Stimulated activated CD4-positive, alpha-beta T cell treated with anti-CD3 and anti-CD28 coated beads, Interleukin-1b, Interleukin-23, amount 100 ng/mL, for 24 hours (primary cell): ENCODE measurements at places on chromosomes 7 and 10.

- no peak for DNase-seq
These were observed 5.3 kb downstream of the NUDT1 start for GRCh38 chr7:2247141-2247995.

- DNase-seq, result no peak
These were observed 6.1 kb downstream of the DENND11 start for GRCh38 chr7:141695803-141696289.

GRCh38 chr10:4024516-4025245 is 239.7 kb upstream of the KLF6 start:
- DNase-seq, result no peak

DNA sequence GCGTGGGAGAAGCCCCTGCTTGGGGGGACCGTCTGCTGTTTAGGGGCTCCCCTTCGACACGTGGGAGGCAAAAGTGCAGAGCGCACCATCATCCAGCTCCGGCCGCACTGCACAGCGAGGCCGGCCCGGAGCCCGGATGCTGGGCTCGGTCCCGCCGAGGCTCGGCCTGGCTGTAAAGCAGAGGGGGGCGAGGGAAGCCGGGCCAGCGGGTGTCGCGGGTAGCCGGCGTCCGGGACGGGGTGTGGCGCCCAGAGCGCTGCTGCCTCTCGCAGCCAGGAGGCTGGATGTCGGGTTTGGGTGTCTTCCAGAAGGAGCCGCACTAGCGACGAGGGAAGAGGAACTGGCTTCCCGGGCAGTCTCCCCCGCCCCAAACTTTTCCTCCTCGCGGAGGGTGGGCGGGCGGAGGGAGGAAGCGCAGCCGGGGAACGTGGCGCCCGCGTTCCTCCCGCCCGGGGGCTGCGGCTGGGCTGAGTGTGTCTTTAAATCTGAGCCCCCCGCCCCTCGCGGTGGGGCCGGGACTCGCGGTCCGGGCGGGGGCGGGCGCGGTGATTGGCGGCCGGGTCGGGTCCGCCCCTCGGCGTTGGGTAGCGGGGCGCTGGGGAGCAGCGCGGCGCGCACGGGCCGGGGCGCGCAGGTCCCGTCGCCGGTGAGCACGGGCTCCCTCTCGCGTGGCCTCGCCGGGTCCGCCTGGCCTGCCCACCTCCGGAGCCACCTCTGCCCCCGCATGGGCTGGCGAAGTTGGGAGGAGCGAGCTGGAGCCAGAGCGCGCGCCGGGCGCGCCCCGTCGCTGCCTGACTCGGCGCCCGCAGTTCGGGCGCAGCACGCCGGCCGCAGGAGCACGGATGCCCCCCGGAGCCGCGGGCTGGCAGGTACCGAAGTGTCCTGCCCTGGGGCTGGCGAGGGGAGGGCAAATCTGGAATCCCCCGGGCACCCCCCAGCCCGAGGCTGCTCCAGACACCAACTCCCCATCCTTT is at the start of gene PALD1:
PALD1 (plus strand) TSS at position 577 of the 974 bp plus-strand sequence. CDS start 47,185 bp downstream, outside the sequence.
- DNase-seq, result no peak

- DNase-seq, result no peak
These were observed 9.0 kb downstream of the ELMO1 start for GRCh38 chr7:37439653-37440026.

- no peak for DNase-seq
These were observed 45.9 kb upstream of the TMEM72 start for GRCh38 chr10:44865289-44865671.

DNA sequence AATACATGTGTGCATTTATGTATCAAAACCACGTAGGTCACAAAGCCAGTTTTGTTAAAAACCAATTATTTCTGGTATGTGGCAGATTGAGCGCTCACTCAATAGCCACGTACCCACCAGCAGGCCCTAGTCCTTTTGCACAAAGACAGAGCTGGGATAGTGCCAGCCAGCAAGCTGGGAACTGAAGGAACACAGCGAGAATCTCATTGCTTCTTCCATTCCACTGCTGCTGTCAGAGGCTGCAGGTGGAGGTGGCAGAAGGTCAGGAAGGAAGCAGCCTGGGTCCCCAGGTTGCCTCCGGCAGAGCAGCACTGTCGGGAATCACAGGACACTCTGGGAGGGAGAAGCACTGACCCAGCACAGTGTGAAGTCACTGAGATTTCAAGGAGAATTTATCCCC is 385.5 kb upstream of the PFKP start:
- DNase-seq, result no peak

GRCh38 chr7:32506266-32507054 is 11.2 kb downstream of the AVL9 start:
- DNase-seq, result no peak

- no peak for DNase-seq
These were observed 64.5 kb upstream of the NFE2L3 start for GRCh38 chr7:26087321-26088091.

- peak; percentile 46 for DNase-seq
These were observed 104.6 kb upstream of the PPIF start for GRCh38 chr10:79242620-79243152.

DNA sequence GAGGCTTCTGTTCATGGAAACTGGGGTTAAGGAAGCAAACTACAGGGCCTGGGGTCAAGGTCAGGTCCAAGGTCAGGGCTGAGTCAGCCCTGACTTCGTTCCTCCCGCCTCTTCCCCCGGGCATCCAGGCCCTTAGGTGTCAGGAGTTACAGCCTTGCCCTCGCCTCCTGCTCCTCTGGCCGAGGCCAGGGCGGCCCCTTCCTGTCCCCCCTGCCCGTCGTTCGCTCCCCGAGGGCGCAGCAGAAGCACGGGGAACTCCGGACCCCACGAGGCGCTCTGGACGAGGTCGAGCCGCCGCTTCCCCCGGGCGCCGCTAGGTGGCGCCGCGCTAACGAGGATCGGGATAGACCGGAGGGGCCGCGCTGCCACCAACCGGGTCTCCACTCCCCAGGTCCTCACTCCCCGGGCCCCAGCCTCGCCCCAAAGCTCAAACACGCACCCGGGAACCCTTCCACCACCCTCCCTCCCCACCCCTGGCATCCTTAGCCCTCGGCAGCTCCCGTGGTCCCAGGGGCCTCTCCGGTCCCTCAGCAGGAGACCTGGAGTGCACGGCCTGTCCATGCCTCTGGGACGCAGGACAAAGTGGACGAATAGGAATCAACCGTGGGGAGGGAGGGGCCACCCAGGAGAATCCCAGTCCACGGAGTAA is 59.2 kb upstream of the MYL10 start:
- DNase-seq, result peak; percentile 65

- no peak for DNase-seq
These were observed 254.6 kb downstream of the TSPAN12 start for GRCh38 chr7:120603366-120603765.

DNA sequence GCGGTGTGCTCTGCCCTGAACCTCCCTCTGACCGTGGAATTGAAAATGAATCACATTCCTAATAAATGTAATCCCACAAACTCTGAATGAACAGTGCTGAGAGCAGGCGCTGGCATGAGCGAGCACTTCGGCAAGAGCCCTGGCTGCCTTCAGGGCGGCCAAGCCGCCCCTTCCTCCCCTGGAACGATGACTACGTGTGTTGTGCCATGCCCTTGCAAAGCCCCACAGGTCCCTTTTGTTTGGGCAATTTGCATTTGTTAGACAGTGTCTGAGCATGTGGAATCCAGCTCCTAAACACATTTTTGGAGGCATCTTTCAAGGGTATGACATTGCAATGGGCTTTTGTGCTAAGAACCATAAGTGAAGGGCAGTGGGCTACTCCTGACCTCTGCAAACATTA is 95.6 kb upstream of the MKI67 start:
- DNase-seq, result no peak

DNA sequence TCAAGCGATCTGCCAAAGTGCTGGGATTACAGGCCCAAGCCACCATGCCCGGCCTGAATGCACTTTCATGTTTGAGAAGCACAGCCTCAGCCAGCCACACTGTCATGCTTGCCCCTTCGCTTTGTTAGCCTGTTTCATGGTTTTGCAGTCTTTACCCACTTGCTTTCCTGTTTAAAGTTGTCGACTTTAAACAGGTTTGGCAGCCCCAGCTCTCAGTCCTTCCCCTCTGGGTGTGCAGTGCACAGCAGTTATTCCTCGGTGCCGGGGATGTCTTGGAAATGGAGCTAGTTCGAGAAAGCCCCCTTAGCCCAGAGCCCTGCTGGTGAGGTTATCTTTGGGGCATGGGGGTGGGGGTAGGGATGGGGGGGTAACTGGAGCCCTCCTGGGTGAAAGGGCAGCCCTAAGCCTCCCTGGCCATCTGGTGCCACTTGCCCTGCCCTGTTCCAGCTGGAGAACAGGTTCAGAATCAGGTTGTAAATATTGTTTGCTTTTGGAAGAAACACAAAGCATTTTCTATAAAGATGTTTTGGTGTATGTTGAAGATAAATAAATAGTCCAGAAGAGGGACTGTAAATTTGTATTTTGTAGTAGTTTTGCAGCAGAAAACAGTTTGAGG is 14.8 kb downstream of the TSPAN14 start:
- DNase-seq, result no peak

- no peak for DNase-seq
These were observed 350.2 kb downstream of the GATA3 start for GRCh38 chr10:8404721-8405120.

DNA sequence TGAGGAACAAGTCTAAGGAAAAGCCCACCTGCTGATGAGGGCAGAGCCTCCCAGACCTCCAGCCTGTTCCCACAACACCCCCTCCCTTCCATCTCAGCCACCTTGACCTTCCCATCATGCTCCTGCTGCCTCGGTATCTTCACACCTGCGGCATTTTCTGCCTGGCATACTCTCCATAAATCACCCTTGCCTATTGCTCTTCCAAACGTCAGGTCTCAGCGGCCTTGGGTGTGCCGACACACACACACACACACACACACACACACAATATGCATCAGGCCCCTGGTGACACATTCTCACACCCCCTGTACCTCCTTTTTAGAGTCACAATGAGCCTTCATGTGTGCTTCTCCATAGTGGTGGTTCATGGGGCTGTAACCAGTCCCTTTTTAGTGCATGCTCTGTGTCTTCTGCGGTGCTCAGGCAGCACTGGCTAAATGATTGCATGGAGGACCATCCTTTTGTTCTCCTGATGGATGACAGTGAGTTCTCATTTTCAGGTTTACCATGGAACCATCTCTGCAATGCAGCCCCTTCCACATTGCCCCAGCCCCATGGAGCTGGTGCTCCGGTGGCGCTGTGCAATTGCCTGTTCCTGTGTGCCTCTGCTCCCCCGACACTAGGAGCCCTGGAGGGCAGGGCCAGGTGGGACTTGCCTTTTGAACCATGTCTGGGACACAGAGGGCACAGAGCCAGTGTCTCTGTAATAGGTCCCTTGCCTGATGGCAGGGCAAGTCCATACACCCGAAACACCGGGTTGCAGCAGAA is 4.5 kb downstream of the ADIRF start:
- DNase-seq, result no peak
